ENCODE measurements at places on chromosomes 3 and 15. TPM values are rescaled to one million over a fixed set of nuclear protein-coding genes. Genes with fewer than 3 reads are reported as not detected.

The ROBO2 gene
- 66.2 TPM for polyA plus RNA-seq

The STRA6 gene
- 7.3 TPM for polyA plus RNA-seq

The UBE2E2 gene
- polyA plus RNA-seq, result 54.2 TPM

The CGNL1 gene
- 38.1 TPM for polyA plus RNA-seq

The PCOLCE2 gene
- 1.9 TPM for polyA plus RNA-seq

All from left lung (tissue), 14 donors.